Activated CD8-positive, alpha-beta memory T cell treated with anti-CD3 and anti-CD28 coated beads for 48 hours (primary cell): ENCODE measurements at places on chromosomes 4 and X.

GRCh38 chr4:54073271-54073880 is 9.0 kb upstream of the CHIC2 start:
- no peak for DNase-seq

GRCh38 chr4:159608436-159608835 is 505.6 kb downstream of the RAPGEF2 start:
- DNase-seq, result no peak

- no peak for DNase-seq
Observed at GRCh38 chr4:142866685-142867084, 20.6 kb upstream of the INPP4B start.

- DNase-seq, result no peak
Observed at GRCh38 chr4:54228056-54228527, 1.0 kb upstream of the PDGFRA start.

GRCh38 chr4:102388611-102389010 is 43.3 kb upstream of the SLC39A8 start:
- DNase-seq, result no peak

- DNase-seq, result no peak
Observed at GRCh38 chrX:65688403-65688871, 21.0 kb downstream of the MSN start.

GRCh38 chr4:8854931-8855330 is 16.7 kb downstream of the HMX1 start:
- DNase-seq, result no peak

GRCh38 chr4:28256295-28256694 is 1395.7 kb downstream of the STIM2 start:
- no peak for DNase-seq

- no peak for DNase-seq
Observed at GRCh38 chrX:20974326-20974725, 399.9 kb upstream of the CNKSR2 start.

DNA sequence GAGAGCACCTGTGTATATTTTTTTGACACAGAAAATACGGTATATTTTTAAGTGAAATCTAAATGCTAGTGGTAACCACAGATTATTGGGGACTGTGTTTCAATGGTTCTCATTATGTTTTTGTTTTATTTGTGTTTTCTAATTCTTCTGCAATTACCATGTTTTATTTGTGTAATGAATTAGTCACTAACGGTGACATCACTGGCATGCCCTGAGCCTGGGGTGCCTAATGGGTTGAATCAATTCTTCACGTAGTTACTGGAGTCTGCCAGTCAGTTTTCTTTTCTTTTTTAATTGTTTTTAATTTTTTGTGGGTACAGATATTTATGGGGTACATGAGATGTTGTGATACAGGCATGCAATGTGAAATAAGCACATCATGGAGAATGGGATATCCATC is 168.8 kb downstream of the RELL1 start:
- no peak for DNase-seq

DNA sequence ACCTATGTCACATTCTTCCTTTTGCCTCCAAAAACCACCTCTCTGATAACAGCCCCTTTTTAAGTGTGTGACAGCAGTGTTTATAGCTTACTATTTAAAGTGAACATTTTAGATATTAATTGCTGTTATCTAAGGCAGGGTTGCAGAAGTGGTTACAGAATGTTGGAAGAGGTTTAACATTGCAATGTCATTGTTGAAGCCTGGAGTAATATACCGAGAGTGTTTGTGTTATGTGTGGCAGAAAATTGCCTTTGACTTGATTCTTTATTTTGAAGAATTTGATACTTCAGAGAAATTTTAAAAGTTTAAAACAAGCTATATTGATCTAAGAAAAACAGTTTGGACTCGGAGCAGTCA is 37.1 kb downstream of the SMARCAD1 start:
- no peak for DNase-seq

DNA sequence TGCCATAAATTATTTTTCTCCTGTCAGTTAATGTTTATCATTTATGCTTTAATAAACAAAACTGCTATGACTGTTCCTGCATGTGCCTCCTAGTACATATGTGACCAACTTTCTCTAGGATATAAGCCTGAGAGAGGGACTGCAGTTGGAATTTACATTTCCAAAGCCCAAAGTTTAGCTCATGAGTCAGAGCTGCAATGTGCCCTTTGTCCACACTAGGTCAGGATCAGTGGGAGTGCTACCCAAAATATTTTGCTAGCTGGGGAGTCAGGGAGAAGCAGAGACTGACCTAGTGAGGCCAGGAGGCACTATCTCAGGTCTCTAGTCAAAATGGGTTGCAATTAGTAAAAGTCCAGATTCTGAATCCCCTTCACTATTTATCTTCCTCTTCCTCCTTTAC is 92.7 kb downstream of the AR start:
- DNase-seq, result no peak

GRCh38 chr4:176433983-176434382 is 114.2 kb downstream of the SPCS3 start:
- no peak for DNase-seq

DNA sequence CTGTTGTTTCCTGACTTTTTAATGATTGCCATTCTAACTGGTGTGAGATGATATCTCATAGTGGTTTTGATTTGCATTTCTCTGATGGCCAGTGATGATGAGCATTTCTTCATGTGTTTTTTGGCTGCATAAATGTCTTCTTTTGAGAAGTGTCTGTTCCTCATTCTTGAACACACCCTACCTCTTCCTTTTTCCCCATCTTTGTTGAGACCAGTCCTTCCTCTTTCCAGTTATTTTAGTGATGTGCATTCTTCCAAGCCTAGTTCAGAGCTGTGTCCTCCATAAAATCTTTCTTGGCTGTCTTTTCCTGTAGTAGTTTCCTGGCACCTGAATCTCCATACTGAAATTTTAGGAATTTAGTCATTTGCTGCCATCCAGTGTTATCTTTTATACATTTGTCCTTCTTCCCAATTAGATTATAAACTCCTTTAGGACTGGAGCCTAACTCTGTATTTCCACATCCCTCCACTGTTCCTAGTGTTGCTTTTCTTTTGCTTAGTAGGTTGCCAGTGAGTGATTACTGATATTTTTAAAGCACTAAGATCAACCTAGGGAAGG is 11.4 kb downstream of the FHIP1A start:
- DNase-seq, result no peak

DNA sequence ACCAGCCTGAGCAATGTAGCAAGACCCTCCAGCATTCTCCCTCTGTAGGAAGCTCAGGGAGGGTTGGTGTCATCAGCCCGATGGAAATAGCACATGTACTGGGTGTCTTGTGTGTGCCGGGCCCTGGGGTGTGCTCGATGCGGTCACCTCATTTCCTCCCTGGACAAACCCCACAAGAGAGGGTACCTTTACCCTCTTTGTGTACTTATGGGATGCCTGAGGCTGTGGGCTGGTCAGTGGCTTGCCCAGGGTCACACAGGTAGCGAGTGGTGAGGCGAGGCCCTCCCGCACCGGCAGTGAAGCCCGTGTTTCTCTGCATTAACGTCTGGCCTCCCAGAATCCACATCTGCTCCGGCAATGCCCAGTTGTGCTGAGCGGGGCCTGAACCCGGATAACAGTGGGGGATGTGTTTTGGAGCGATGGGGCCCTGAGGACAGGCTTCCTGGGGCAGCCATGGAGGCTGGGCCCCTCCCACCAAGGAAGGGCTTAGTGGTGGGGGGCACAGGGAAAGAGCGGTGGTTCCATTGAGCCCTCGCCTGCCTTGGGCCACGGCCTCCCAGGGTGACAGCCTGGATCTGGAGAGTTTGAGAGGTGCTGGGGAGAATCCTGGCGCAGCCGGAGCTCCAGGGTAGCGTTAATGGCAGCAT is 8.1 kb downstream of the PSAPL1 start:
- no peak for DNase-seq

GRCh38 chrX:48972220-48973164 is 848 bp upstream of the KCND1 start:
- DNase-seq, result no peak

DNA sequence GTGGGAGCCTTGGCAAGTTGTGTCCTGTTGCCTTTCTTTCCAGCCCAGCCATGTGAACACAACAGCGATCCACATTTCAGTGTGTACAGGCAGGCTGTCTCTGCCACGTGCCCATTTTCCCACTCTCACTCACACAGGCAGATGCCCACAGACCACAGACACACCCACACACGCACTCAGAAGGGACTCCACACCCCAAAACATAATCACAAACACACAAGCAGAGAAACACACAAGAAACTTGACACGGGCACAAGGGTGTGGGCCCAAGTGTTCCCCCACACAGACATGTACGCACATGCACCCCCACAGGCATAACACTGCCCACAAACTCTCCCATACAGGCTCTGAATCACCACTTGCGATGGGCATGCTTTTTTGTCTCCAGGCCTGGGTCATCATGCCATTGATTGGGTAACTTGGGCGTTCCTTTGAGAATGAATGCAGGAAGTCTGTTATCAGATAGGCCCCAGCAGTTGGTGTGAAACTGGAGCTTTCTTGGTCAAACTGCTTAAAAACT is 84.3 kb downstream of the NBDY start:
- no peak for DNase-seq

DNA sequence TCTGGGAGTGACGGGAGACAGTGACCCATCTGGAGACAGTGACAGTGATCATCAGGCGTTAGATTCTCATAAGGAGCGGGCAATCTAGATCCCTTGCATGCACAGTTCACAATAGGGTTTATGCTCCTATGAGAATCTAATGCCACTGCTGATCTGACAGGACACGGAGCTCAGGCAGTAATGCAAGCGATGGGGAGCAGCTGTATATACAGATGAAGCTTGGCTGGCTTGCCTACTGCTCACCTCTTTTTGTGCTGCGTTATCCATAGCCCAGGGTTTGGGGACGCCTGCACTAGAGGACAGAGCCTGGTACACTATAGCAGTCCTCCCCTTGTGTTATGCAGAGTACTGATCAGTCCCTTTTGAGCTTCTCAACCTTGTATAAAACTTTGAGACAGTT is 23.5 kb downstream of the NFKB1 start:
- no peak for DNase-seq

DNA sequence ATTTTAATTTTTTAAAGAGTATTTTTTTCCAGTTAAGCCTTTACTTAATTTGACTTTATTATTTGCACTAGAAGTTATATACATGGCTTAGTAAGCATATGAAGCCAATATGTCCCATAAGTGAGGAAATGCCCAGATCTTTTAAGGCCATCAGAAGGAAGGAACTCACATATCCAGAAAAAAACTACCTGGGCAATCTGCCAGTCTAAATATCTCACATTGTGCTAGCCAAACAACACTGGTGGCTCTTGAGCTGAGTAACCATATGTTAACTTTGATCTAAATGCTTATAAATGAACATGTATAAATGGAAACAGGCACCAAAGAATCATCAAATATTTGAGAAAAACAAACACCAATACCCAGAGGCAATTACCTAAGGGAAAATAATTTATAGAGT is 138.6 kb upstream of the APOOL start:
- no peak for DNase-seq

- no peak for DNase-seq
Observed at GRCh38 chr4:107818301-107818910, 6.3 kb upstream of the SGMS2 start.

GRCh38 chr4:33037464-33037863 is 2317.3 kb downstream of the PCDH7 start:
- no peak for DNase-seq

DNA sequence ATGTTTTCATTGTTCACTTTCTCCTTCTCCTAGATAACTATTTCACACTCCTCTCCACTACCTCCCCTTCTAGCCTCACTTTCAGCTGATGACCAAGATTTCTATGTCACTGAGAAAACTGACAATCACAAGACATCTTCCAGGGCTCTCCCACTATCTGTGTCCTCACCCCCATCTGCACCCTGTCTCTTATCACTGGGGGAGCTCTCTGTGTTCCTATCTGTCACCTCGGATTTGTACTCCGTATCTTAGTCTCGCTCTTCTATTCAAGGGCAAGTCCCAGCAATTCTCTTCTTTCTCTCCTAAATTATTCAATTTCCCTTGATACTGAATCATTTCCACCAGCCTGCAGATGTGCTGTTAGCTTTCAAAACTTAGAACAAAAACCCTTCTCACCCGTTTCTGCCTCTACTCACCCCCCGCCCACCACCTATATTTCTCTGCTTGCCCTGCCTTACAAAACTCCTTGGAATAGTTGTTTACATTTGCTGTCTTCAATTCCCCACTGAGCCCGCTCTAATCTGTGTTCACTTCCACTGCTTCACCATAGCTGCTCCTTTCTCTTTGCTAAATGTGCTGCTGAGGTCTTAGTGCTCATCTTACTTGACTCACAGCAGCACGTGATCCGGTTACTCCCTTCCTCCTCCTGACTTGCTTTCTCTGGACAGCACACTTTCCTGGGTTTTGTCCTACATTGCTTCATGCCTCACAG is 293.2 kb downstream of the UNC5C start:
- DNase-seq, result no peak

DNA sequence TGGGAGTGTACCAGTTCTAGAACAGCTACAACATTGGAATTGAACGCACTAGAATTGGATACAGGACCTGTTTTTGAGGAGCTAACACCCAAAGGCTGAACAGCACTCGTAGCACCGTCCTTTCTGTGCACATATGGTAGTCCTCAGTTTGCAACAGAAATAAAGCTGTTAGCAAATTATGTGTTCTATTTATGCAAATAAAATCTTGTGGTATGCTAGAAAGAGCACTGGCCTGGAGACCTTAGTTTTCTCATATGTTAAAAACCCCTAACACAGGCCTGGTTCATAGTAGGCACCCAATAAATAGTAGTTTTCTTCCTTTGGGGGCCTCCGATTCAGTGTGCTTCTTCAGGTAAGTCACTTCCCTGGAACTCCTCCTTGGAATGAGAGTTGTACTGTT is 140.3 kb downstream of the AR start:
- DNase-seq, result no peak

GRCh38 chr4:140556372-140557085 is 12.2 kb downstream of the UCP1 start:
- no peak for DNase-seq

DNA sequence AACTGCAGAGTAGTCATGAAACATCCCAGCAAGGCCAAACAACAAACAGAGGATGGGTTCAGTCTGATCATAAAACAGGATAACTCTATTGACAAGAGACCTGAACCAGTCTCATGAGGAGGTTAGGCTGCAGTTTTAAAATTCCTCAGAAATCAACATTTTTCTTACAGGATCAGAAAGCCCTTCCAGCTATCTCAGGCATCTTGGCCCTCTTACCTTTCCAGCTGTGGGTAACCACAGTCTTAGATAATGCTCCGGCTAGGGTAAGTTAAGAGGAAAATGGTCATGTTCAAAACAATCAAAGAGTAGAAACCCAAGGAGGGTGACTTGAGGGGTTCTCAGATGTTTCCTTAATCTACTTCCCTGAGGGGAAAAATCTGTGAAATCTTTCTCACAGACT is 5.1 kb downstream of the CTSO start:
- no peak for DNase-seq

- no peak for DNase-seq
Observed at GRCh38 chr4:2837110-2837903, 6.3 kb upstream of the ADD1 start.

- no peak for DNase-seq
Observed at GRCh38 chr4:174277433-174277832, 6.0 kb downstream of the FBXO8 start.

DNA sequence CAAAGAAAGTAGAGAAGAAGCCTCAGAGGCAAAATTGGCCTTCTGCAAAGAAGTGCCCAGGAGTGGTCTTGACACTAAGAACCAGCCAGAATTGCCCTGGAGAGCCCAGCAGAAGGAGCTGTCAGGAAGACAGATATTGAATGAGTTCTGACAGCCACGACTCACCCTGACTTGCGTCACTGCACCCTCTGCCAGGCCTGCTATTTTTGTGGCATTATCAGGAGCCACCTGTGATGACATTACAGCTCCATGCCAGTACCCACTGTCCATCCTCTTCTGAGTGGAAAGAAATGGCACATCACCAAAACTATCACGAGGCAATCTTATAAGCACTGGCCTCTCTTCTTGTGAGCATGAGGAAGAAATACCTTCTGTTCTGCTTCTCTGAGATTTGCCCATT is 67.7 kb downstream of the SMIM20 start:
- DNase-seq, result no peak
